Karpas-422 (cell line): ENCODE measurements at places on chromosomes 12 and 14.
A peak's percentile ranks its signal among the peaks of the same experiment; 100 is the strongest.

- H3K4me3 ChIP-seq, result no peak within 1 kb of the TSS
- DNase-seq, result no peak
- H3K36me3 ChIP-seq, result no peaks in the 10 kb centered on the region
- H3K4me1 ChIP-seq, result peaks cover 8% of the 10 kb centered on the region
- H3K27ac ChIP-seq, result no peak within 1 kb of the TSS
Observed at GRCh38 chr12:6341417-6342139, at the start of gene TNFRSF1A. Gene TNFRSF1A (minus strand): TSS chr12:6342076. CDS start chr12:6341814, 262 bp downstream.

DNA sequence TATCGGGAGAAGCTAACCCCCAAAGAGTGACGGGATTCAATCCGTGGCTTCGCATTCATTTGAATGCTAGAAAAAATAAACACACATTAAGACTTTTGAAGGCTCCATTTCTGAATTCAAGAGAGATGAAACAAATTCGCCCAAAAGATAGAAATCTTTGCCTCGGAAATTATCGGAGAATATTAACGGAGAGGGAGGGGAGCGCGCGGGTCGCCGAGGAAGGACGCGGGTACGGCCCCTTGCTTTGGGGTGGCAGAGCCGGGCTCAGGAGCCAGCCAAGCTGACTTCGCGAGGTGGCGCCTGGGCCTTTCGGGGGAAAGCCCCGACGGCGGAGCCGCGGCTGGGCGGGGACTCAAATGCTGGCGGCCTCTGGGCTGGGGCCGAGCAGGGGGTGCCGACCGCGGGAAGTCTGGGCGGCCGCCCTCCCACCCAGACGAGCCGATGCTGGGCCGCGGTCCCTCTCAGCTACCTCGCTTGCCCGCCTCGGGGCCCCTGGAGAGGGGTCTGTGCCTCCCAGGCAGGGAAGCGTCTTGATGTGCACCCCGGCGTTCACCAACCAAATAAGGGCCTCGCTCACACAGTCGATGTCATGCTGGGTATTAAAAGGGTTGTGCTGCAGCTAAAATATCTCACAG lies 14.7 kb downstream of the NKX2-1 start:
- DNase-seq, result no peak
- no peak overlapping the region for H3K27ac ChIP-seq
- no peaks in the 10 kb centered on the region for H3K4me1 ChIP-seq
- H3K27me3 ChIP-seq, result no peaks in the 10 kb centered on the region
- H3K4me3 ChIP-seq, result no peak overlapping the region
- H3K36me3 ChIP-seq, result no peaks in the 10 kb centered on the region

- peaks cover 10% of the 10 kb centered on the region for H3K4me1 ChIP-seq
- no peak overlapping the region for H3K27ac ChIP-seq
- H3K4me3 ChIP-seq, result no peak overlapping the region
- H3K36me3 ChIP-seq, result peaks cover 23% of the 10 kb centered on the region; the same call in 1 of the 2 replicates
Observed at GRCh38 chr12:57001448-57001906, 4.9 kb downstream of the ZBTB39 start.

DNA sequence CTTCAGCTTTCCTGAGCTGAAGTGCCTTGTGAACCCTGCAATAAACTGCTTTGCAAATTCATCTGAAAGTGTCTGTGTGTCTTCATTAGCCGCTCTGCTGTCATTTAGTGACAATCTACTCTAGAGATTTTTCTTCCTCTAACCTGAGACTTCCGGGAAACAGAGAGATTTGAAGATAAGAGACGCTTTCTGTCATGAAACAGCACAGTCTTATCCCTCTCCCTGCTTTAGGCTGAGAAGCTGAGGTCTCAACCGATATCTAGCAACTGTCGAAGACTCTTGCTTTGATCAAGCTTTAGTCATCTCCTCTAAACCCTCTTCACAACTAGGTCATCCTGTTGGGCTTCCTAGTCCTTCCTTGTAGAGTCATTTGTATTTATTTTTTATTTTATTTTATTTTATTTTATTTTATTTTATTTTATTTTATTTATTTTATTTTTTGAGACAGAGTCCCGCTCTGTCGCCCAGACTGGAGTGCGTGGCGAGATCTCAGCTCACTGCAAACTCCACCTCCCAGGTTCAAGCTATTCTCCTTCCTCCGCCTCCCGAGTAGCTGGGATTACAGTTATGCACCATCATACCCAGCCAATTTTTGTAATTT lies 1.2 kb downstream of the RNASE2 start:
- H3K36me3 ChIP-seq, result no peaks in the 10 kb centered on the region
- H3K4me1 ChIP-seq, result peaks cover 9% of the 10 kb centered on the region
- no peak overlapping the region for H3K4me3 ChIP-seq

- no peaks in the 10 kb centered on the region for H3K27me3 ChIP-seq
- no peaks in the 10 kb centered on the region for H3K4me1 ChIP-seq
- no peak overlapping the region for H3K4me3 ChIP-seq
- no peak for DNase-seq
- no peak overlapping the region for H3K27ac ChIP-seq
Observed at GRCh38 chr12:45674181-45674977, 55.1 kb upstream of the ARID2 start.

- no peak overlapping the region for H3K27ac ChIP-seq
- no peaks in the 10 kb centered on the region for H3K27me3 ChIP-seq
- no peaks in the 10 kb centered on the region for H3K36me3 ChIP-seq
- DNase-seq, result no peak
Observed at GRCh38 chr12:49066120-49066519, 3.7 kb downstream of the RHEBL1 start.

- peaks cover 21% of the 10 kb centered on the region for H3K36me3 ChIP-seq
- peaks cover 16% of the 10 kb centered on the region for H3K4me1 ChIP-seq
- no peak for DNase-seq
- H3K4me3 ChIP-seq, result no peak overlapping the region
- no peaks in the 10 kb centered on the region for H3K27me3 ChIP-seq
Observed at GRCh38 chr12:119809023-119809422, 68.1 kb downstream of the CIT start.

- DNase-seq, result no peak
- no peak overlapping the region for H3K4me3 ChIP-seq
- H3K4me1 ChIP-seq, result peaks cover 7% of the 10 kb centered on the region
- no peaks in the 10 kb centered on the region for H3K27me3 ChIP-seq
- no peaks in the 10 kb centered on the region for H3K36me3 ChIP-seq
Observed at GRCh38 chr14:101732118-101732517, 29.4 kb upstream of the PPP2R5C start.

DNA sequence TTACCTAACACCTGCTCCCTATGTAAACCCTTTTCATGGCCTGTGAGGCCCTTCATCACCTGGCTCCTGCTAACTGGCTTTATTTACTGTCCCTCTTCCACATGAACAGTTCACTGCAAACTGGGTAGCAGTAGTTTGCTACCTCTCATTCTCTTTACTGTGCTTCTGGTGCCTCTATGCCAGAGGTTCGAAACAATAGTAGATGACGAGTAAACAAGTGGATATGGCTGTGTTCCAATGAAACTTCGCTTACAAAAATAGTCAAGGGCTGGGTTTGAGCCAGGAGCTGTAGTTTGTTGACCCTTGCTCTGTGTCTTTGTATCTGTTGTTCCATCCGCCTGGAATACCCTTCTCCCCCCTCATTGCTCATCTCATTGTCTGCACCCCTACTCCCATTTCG lies 233.6 kb upstream of the RMST start:
- no peak overlapping the region for H3K27ac ChIP-seq
- H3K36me3 ChIP-seq, result no peaks in the 10 kb centered on the region
- H3K27me3 ChIP-seq, result no peaks in the 10 kb centered on the region
- H3K4me1 ChIP-seq, result peaks cover 14% of the 10 kb centered on the region

DNA sequence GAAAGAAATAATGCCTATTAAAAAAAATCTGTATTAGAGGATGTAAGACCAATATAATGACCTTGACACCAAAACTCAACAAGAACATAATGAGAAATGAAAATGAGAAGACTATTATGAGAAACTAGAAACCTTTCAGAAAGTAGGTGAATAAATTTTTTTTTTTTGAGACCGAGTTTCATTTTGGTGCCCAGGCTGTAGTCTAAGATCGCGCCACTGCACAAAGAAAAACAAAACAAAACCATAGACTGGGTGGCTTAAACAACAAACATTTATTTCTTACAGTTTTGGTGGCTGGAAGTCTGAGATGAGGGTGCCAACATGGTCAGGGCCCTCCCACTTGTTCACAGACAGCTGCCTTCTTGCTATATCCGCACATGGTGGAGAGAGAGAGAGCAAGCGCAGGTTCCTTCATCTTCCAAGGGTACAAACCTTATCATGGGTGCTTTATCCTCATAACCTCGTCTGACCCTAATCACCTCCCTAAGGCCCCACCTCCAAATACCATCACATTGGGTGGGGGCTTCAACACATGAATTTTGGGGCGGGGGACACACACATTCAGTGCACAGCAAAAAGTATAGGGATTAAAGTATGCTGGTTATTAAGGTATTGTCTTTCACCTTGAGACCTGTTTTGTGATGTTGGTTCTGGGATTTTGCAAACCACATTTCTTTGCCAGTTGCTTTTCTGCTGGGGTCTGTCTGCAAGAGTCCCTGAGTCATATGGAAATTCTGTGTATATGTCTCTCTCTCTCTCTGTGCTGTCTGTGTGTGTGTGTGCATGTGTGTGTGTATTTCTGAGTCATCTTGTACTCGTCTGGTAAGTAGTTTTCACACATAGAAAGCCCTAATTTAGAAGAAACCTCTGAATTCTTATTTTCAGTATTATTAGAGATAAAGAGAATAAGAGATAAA lies 26.2 kb downstream of the ZCRB1 start:
- H3K36me3 ChIP-seq, result no peaks in the 10 kb centered on the region
- no peak overlapping the region for H3K27ac ChIP-seq
- H3K27me3 ChIP-seq, result no peaks in the 10 kb centered on the region
- DNase-seq, result peak; percentile 62
- peaks cover 21% of the 10 kb centered on the region for H3K4me1 ChIP-seq

DNA sequence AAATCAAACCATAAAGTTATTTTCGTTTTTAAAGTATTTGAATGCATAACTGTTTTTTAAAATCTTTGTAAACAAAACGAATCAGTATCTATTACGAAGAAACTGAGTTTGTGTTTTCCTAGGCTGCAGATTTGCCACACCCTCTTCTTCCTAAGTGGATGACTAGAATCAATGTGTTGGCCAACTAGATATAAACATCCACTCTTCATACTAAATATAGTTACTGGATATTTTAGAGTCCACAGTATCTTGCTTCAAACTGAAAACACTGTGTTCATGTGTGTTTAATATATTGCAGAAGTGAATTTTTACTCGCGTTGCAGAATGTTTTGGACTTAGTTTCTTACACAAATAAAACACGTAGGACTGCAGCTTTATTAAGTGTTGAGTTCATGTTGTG lies 63.2 kb downstream of the KLHL28 start:
- H3K4me1 ChIP-seq, result peaks cover 15% of the 10 kb centered on the region
- no peaks in the 10 kb centered on the region for H3K36me3 ChIP-seq
- DNase-seq, result no peak
